ENCODE measurements at places on chromosomes 11 and 22. TPM values are rescaled to one million over a fixed set of nuclear protein-coding genes. Genes with fewer than 3 reads are reported as not detected.

DNA sequence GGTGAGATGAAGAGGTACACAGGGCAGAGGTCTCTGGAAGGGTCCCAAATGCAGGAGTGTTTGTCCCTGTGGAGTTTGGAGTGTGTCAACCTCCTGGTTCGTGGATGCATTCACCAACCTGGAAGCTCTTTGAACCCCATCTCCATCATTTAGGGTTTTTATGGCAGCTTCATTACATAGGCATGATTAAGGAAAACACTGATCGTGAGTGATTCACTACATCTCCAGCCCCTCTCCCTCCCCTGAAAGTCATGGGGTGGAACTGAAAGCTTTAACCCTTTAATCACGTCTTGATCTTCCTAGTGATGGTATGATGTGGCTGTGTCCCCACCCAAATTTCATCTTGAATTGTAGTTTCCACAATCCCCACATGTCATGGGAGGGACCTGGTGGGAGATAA, 19.8 kb upstream of the INCENP start:
- DNase-seq, result no peak

MYO18B gene
- not detected for total RNA-seq

DNA sequence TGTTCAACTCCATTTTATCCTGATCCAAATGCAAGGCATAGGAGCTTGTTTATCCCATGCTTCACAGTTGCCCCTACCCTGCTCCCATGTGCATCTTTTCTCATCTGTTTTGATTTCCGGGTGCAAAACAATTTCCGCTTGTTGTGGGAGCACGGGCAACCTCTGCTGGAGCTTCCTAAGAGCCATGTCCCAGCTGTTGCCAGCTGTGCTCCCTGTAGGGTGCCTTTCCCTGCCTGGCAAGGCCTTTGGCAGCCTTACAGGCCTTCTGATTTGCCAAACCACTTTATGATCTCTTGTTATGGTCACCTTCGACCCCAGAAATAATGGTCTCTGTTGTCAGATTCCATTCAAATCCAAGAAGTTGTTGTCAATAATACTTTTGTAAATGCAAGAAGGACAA, 1038.5 kb downstream of the OPCML start:
- DNase-seq, result no peak

GTSE1 gene
- 10.3 TPM for total RNA-seq

PCSK7 gene
- 8.4 TPM for total RNA-seq

PPME1 gene
- 35.8 TPM for total RNA-seq

C11orf65 gene
- 1.4 TPM for total RNA-seq

MPZL2 gene
- total RNA-seq, result 0.09 TPM

GRCh38 chr22:46966495-46966845, 204.0 kb downstream of the TBC1D22A start:
- DNase-seq, result no peak

All from NCI-H460 (cell line).